ENCODE measurements at places on chromosomes 12 and 14.
A peak's percentile ranks its signal among the peaks of the same experiment; 100 is the strongest.

DNA sequence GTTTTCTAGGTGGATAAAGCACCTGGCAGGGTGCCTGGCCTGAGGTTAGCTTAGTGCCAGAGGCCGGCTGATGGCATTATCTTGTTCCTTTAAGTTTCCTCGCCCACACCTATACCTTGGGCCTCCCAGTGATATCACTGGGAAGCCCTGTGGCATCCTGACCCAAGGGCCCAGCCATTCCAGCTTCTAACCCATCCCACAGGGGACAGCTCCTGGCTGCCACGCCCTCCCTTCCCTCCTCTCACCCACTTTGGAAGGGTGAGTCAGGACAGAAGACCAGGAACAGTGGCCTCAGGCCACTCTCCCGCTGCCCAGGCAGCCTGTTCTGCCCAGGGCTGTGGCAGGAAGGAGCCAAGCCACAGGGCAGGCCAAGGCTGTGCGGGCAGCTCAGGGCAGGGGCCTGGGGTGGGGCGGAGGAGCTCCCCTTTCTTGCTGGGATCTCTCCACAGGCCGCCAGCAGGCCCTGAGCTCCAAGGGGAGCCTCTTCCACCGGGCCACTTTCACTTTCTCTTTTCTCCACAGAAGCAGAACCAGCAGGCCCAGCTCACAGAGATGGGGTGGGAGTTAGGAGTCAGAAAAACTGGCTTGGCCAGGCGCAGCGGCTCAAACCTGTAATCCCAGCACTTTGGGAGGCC lies 75.1 kb downstream of the IRF2BPL start:
- DNase-seq = no peak

DNA sequence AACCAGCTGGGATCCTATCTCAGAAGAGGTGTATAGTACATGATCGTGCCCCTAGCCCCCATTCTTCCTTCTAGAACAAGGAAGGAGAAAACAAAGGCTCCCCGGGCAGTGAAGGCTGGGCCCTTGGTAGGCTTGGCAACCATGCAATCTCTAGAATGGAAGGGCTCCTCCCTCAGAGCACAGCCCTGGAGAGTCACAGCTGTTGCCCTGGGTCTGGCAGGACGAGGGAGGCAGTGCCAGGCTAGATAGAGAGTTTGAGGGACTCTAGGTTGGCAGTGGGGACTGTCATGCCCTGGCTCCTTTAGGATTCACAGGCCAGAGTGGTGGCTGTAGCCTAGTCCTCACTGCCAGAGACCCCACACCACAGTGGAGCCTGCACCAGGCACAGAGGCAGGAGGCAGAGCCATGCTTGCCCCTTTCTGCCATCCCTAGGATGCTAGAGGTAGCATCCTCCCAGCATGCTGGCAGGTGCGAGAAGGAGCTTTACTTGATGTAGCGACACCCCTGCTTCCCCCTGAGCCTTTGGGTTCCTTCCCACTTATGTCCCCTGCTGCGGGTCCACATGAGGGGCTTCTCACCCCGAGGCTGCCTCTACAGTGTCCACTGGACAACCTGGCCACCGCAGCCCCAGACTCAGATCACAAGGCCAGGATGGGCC lies 33.4 kb upstream of the CIPC start:
- DNase-seq = no peak

GRCh38 chr14:95261616-95262510 lies 57.8 kb downstream of the CLMN start:
- no peak for DNase-seq

GRCh38 chr12:127238107-127238506 lies 1028.9 kb upstream of the TMEM132C start:
- no peak for DNase-seq

DNA sequence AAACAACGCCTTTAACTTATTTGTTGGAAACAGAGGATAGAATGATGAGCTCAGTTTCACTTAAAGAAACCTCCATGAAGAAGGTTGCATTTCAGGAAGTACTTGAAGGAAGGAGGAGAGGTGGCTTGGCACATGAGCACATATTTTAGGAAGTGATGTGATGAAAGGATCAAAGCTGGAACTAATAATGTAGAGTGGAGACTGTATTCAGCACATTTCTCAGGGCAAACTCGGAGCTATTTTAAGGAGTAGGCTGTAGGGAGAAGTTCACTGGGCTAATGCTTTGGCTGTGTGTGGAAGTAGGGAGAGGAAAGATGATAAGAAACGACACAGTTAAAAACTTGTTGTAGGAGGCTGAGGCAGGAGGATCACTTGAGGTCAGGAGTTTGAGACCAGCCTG lies 272.8 kb downstream of the AKAP6 start:
- DNase-seq = no peak

DNA sequence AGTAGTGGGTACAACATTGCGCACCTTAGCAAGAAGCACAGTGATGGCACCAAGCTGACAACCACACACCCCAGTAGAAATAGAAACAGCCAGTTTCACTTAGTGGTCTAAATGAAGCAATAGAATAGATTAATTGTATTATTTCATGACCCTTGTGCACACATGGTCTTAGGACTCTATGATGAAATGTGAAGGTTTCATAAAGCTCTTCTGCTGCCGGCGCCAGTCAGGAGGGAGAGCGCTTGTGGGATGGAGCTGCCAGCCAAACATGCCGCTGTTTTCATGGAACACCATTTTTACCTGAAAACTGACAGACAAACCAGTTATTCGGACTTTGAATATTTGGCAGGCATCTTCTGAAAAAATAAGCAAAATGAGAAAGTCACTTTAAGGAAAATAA lies 100.0 kb downstream of the PPP2R5C start:
- no peak for DNase-seq

DNA sequence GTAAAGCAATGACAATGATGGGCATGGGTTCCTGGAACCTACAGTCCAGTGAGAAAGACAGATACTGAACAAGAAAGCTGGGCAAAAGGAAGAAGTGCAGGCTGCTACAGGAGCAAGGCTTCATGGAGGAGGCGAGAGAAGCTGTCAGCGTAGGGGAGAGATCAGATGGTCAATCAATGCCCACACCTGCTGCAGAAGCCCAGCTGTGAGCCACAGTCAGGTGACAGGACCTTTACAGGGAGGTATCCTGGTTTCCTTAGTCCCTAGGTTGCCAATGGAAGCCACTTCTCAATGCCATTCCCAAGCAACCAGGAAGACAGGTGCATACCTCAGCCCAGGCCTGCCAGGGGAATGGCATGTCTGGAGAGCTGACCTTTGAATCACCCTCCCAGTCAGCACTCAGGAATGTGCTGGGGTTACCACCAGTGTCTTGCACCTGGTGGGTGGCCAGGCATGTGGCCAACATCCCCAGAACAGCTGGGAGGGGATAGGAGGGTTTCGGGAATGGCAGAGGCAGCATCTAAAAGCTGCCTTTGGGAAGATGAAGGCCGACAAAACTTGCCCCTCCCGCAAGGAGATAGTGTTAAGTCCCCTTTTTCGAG lies 170.3 kb downstream of the TTC7B start:
- no peak for DNase-seq

DNA sequence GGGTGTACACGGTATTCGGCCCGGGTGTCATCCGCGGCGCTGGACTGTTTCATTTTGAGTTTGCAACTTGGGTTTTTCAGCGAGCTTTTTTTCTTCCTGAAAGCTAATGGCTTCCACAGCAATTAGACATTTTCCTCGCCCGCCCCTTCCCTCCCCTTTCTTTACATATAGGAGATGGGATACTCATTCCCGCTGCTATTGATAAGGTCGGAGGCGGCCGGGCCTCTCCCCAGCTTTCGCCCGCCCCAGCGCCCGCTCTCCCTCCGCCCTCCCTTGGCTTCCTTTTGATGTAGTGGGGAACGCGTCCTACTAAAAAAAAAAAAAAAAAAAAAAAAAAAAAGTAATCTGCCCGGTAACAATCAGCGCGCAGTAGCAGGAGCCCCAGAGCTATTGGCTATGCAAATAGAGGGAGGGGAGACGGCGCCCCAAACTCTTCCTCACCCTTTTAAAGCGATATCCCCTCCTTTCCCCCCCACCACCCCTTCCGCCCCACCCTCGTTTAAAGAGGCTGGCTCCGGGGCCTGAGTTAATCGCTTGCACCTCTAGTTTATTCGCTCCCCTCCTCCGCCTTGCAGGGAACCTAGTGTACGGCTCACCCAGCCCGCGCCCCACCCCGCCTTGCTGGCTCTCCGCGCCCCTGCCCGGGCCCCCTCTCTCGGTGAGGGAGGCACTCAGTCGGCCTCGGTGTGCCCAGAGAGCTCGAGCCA lies 1.7 kb upstream of the CCND2 start:
- DNase-seq = peak; percentile 74

- no peak for DNase-seq
These were observed 28.4 kb upstream of the NEDD1 start for GRCh38 chr12:96878704-96879103.
